Spleen (tissue), 13 donors: ENCODE measurements at places on chromosomes 7 and 10.

DNA sequence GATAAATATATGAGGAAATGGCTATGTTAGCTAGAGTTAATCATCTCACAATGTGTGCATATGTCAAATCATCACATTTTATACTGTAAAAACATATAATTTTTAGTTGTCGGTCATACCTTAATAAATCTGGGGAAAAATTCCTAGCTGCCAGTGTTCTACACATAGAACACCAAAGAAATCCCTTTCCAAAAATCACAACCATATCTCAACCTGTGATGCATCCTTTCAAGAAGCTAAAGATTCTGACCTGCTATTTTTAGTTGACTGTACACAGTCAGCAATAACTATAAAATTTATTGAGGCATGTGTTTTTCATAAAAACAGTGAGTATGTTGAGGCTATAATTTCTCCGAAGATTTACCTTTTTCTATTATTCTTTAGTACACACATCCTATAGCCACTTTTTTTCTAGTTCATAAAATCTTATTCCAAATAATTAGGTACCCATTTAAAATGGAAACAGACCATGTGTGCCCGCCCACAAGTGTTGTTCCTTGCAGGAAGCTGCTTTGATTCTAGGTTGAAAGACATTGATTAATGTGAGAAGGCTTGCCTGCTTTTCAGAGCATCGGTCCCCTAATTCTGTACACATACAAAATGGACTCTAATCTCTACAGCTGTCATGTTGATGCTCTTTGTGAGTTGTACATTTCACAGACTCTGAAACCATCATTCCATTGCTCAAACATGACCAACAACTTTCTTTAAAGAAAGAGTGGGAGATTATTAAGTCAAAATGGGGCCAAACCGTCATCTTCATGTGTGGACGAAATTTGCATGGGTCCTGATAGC is 117.5 kb upstream of the LRRN3 start:
- DNase-seq: no peak

- DNase-seq: no peak
These were observed 22.0 kb downstream of the CRPPA start for GRCh38 chr7:16399265-16399831.

GRCh38 chr7:130363026-130363847 is 17.1 kb upstream of the CPA1 start:
- DNase-seq: no peak

DNA sequence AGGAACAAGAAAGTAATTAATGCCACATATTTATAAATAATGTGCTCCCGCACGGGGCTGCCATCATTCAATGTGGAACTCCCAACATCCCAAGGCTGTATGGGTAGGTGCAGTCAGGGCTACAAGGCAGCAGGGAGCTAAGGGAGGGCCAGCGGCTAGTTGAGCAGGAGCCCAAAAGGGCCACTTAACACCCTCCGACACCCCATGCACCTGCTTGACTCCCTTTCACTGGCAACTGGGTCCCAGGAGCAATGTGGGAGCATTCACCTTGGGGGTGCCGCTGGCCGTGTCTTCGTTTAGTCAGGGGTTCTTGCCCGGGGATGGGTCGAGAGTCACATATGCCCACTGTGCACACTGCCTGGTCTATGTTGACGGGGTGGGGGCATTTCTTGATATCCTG is 27.9 kb downstream of the SCART1 start:
- DNase-seq: no peak

- DNase-seq: no peak
These were observed 430.2 kb upstream of the VSTM2A start for GRCh38 chr7:54111814-54112511.

DNA sequence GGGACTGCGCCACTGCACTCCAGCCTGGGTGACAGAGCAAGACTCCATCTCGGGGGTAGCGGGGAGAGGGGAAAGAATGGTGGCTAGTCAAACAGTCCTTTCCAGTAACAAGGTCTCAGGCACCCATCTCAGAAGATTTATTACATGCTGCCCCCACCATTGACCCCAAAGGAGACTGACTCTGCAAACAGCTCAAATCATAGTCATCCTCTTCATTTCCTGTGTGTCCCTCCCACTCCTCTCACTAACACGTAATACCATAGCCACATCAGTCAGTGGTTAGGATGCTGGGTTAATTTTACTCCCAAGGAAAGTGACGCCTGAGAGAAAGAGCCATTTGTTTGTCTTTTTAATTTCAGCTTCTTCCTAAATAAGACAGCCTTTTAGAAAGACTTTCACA is 56.6 kb upstream of the BET1 start:
- no peak for DNase-seq
